Foreskin keratinocyte (primary cell): ENCODE measurements at places on chromosomes 5 and 9. TPM values are rescaled to one million over a fixed set of nuclear protein-coding genes. Genes with fewer than 3 reads are reported as not detected.

The NEK6 gene
- total RNA-seq, result 28.4 and 30.3 TPM in 2 replicates

The PTGDS gene
- total RNA-seq, result not detected in 2 replicates

The C1QTNF3 gene
- 0.32 and 0.41 TPM in 2 replicates for total RNA-seq

The GRXCR2 gene
- total RNA-seq, result not detected in 2 replicates

The IQGAP2 gene
- total RNA-seq, result 0.11 TPM in 1 of 2 replicates, not detected in the other

The ODF2 gene
- total RNA-seq, result 37.1 and 40.0 TPM in 2 replicates

The WNT8A gene
- not detected in 2 replicates for total RNA-seq

The CENPP gene
- 7.4 and 9.8 TPM in 2 replicates for total RNA-seq

The BARHL1 gene
- total RNA-seq, result not detected in 2 replicates

The MYOZ3 gene
- total RNA-seq, result 0.34 and 0.53 TPM in 2 replicates

The FST gene
- 307 and 529 TPM in 2 replicates for total RNA-seq

The GFI1B gene
- total RNA-seq, result not detected in 2 replicates

The PCDHGA10 gene
- 0.71 and 1.8 TPM in 2 replicates for total RNA-seq

The SLC2A6 gene
- total RNA-seq, result 33.7 and 41.7 TPM in 2 replicates

The CRB2 gene
- not detected in 2 replicates for total RNA-seq

The CDC20B gene
- total RNA-seq, result not detected in 2 replicates

The FAM53C gene
- total RNA-seq, result 23.6 and 25.1 TPM in 2 replicates

The SEMA4D gene
- 1.9 TPM in 2 replicates for total RNA-seq

The KIF20A gene
- 52.7 and 60.7 TPM in 2 replicates for total RNA-seq

The CNTNAP3 gene
- 8.3 and 8.7 TPM in 2 replicates for total RNA-seq

The HK3 gene
- not detected in 2 replicates for total RNA-seq

The PDE8B gene
- not detected in 2 replicates for total RNA-seq

DNA sequence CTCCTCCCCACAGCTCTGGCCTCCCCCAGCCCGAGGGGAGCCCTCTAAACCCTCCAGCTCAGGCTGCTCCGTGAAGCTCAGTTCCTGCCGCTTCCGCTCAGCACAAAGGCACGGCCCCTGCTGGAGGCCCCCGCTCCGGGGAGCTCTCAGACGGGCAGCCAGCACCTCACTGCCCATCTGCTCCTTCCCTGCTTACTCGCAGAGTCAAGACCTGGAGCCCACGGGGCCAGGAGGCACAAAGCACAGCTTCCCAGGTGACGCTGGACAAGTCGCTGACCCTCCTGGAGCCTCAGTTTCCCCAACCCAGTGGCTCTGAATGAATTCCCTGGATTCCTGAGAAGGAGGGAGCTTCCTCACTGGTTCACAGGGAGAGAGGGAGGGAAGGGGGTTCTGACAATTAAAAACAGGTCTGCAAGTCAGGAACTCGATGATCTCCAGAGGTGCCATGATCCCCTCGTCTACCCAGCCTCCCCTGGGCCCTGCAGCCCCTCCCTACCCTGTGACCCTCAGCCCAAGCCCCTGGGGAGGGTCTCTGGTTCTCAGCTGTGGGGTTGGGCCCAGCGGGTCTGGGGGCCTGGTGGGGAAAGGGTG is 36.2 kb downstream of the VAV2 start:
- DNase-seq, result no peak

GRCh38 chr5:174799121-174799520 is 74.7 kb downstream of the MSX2 start:
- DNase-seq, result no peak

- no peak for DNase-seq
Measured at GRCh38 chr9:18159254-18159653, 314.7 kb upstream of the ADAMTSL1 start.

DNA sequence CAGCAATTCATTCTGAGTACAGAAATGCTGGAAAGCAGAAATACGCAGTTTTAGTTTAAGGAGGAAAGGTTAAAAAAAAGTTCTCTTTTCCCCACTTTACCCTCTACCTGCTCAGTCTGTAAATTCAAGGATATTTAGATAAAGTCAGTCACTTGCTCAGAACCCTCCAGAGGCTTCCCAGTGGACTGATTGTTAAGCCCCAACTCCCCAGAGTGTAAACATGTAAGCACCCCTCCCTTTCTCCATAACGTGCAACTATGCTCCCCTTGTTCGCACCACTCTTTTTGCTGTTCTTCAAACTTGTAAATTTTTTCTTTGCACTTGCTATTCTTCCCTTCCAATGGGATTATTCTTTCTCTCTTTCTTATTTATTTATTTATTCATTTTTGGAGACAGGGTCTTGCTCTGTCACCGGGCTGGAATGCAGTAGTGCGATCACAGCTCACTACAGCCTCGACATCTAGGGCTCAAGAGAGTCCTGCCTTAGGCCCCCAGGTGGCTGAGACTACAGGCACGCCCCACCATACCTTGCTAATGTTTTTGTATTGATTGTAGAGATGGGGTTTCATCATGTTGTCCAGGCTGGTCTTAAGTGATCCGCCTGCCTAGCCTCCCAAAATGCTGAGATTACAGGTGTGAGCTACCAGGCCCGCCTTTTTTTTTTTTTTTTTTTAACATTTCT is 32.5 kb upstream of the ERBIN start:
- DNase-seq, result no peak

- no peak for DNase-seq
Measured at GRCh38 chr9:127846443-127847177, 7.8 kb downstream of the ENG start.

DNA sequence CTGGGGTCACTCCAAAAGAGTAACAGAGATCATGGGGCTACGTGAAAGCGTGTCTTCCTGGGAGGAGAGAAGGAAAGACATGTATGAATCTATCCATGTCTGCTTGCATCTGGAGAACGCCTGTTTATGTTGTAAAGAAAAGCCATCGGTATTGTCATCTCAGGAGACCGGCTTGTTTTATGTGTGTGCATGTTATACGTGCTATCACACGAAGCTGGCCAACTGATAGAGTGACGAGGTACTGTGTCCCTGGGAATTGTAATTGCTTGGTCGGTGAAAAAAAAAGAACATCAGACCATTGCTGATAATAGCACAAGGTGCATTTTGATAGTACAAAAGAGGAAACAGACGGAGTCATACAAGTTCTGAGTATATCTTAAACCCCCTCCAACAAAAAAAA is 370 bp upstream of the CDH6 start:
- no peak for DNase-seq

GRCh38 chr9:86039991-86040860 is 59.1 kb downstream of the GOLM1 start:
- no peak for DNase-seq

- no peak for DNase-seq
Measured at GRCh38 chr5:166433679-166434078, 1857.8 kb upstream of the WWC1 start.

GRCh38 chr5:153546566-153546965 is 56.1 kb downstream of the GRIA1 start:
- DNase-seq, result peak; percentile 30

- DNase-seq, result no peak
Measured at GRCh38 chr5:165781738-165782137, 2276.3 kb downstream of the MAT2B start.

- DNase-seq, result no peak
Measured at GRCh38 chr9:134923466-134923865, 5.8 kb upstream of the FCN1 start.

DNA sequence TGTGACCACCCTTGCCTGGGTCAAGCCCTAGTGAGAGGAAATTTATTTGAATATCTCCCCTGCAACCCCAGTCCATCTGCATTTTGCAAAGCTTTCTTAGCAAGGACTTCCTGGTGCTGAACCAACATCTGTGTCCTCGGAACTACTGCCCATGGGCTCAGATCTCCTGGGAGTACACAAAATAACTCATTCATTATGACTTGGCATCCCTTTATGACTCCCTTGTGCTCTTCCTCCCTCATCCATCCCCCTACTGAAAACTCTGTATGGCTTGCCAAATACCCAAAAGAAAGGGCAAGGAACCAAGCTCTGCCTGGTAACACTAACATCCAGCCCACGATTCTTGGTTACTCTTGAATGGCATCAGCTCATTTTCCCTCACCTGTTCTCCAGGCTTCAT is 368.5 kb downstream of the NTRK2 start:
- DNase-seq, result no peak

DNA sequence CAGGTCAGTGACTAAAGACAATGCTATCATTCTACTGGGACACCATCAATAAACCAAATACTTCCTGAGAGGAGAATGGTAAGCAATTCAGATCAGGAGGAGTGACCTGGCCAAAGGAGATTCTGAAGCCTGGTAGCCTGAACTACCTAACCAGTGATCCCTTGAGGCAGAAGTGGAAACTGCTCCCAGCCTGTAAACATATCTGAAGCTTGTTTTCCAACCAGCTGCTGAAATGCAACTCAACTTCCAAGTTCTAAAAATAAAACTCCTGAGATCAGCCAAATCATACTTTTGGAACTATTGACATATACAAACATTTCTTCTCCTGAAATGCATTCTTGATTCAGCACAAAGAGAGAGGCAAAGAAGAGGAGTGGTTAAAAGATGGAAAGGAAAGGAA is 204.1 kb downstream of the EBF1 start:
- no peak for DNase-seq

GRCh38 chr9:71758277-71758676 is 10.0 kb downstream of the CEMIP2 start:
- DNase-seq, result no peak

DNA sequence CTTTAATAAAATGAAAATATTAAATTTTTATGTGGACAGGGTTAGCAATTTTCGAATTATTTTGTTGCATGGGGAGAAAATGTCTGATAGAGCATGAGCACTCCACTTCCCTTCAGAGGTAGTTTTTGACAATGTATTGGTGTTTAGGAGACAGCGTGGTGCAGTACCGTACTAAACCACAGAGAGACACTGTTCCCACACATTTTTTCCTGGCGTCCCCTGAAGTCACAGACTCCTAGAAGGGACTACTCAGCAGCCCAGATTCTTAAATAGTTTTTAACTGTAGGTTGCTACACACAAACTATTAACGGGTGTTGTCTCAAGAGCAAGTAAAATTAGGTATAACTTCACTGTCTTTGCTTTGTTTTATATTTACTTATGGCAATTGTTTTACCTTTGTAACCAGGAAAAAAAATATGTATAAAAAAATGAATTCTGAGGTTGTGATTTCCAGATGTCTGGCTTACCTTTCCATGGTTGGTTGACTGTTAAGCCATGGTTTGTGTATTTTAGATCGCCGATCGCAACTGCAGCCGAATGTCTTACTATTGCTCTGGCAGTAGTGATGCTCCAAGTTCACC is 171.2 kb downstream of the DOCK8 start:
- DNase-seq, result peak; percentile 53

DNA sequence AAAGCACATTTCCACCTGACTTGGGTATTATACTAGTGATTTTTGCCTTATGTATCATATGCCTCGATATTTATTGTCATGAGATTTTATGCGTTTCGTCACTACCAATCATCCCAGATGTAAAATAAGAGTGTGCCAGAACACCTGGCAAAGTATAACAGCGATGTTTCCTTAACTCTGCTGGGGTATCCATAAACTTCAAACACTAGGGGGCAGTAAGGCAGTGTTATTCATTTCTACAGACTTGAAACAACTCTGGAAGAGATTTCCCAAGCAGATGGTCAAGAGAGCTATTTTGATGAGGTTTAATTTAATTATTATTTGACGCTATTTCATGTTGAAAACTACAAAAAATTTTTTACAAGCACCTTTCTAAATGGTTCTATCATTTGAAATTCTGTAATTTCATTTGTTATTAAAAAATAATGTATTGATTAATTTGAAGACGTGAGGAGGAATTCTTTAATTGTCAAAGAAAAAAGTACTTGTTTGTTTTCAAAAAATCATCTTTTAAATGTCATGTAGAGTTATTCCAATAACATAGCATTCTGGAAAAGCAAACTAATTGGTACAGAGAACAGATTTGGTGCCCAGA is 388.5 kb upstream of the CTNND2 start:
- DNase-seq, result peak; percentile 39

GRCh38 chr5:156836846-156837245 is 13.2 kb upstream of the PPP1R2B start:
- DNase-seq, result no peak

DNA sequence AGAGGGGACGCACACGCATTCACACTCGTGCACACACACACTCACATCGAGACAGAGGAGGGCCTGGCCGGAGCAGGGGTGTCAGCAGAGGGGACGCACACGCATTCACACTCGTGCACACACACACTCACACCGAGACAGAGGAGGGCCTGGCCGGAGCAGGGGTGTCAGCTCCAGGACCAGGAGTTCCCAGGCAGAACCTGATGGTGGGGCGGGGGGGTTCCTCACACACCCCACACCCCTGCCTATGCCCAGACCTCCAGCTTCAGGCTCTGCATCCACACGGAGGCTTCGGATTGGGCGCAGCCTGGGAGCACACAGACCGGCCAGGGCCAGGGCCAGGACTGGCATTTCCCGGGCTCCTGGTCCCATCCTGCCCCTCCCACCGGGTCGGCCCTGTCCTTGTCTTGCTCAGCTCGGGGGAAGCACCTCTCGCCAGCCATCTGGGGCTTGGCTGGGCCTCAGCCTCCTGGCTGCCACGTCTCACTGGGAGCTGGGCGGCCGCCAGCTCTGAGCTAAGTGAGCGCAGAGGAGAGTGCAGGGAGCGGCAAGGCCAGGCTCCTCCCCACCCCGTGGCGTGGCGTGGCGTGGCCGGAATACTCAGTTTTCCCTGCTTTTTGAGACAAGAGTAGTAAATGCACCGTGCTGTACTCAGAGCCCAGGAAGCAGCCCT is 31.3 kb downstream of the ADAMTS2 start:
- no peak for DNase-seq

GRCh38 chr5:177404641-177405179 is 4.2 kb upstream of the PFN3 start:
- DNase-seq, result no peak

DNA sequence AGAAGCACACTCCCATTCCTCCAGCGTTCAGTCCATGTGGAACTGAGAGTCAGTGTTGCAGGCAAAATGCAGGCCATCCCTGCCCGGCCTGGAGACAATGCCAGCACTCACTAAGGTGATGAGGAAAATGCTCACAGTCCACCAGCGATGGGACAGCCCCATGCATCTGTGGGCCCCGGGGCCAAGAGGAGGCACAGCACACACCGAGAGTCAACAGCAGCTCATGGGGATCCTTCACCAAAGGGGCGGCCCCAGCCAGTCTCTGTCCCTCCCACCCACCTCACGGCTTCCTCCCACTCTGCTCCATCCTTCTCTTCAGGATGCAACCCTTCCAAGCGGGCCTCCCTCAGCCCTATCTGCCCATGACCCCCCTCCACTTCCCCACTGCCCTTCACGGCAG is 6.2 kb downstream of the SEMA4D start:
- no peak for DNase-seq

- DNase-seq, result no peak
Measured at GRCh38 chr9:12162181-12162815, 530.9 kb upstream of the TYRP1 start.

- no peak for DNase-seq
Measured at GRCh38 chr5:5242056-5242455, 101.9 kb downstream of the ADAMTS16 start.

DNA sequence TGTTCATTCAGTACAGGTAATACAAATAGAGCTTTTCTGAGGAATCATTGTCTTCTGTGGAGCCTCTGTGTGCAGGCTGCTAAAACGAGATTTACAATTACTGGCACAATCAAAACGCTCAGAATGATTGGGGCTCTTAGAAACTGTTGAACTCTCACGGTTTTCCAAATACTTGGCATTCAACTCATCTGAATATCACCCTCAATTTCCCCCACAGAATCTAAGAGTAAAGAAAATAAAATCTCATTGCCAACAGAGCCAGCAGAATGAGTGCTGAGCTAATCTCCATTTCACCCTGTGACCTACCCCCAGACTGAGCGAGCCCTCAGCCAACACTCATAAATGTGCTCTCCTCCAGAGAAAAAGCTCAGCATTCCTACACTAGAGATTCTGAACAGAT is 35.3 kb upstream of the TMED7 start:
- DNase-seq, result no peak

- DNase-seq, result no peak
Measured at GRCh38 chr9:14097666-14098415, 216.1 kb downstream of the NFIB start.
